Caki2 (cell line): ENCODE measurements at places on chromosomes 16 and 17. TPM values are rescaled to one million over a fixed set of nuclear protein-coding genes. Genes with fewer than 3 reads are reported as not detected.

The C1QL1 gene
- 10.9 and 12.5 TPM in 2 replicates for total RNA-seq

The GSG1L gene
- 0.67 and 2.3 TPM in 2 replicates for total RNA-seq

The SECTM1 gene
- total RNA-seq = 0.24 TPM in 1 of 2 replicates, not detected in the other

The CES5A gene
- total RNA-seq = not detected in 2 replicates

The IL4R gene
- 14.9 and 26.0 TPM in 2 replicates for total RNA-seq

The ZG16 gene
- not detected in 2 replicates for total RNA-seq

The CRHR1 gene
- total RNA-seq = 5.1 and 10.9 TPM in 2 replicates

The NTN3 gene
- not detected in 2 replicates for total RNA-seq

The PYDC1 gene
- total RNA-seq = not detected in 2 replicates

The NFAT5 gene
- 6.1 and 19.9 TPM in 2 replicates for total RNA-seq

The CBLN1 gene
- total RNA-seq = not detected in 2 replicates

The KRTAP4-1 gene
- total RNA-seq = not detected in 2 replicates

The CD300E gene
- not detected in 2 replicates for total RNA-seq

The KRT27 gene
- not detected in 2 replicates for total RNA-seq

The C16orf46 gene
- total RNA-seq = 11.3 TPM in 1 of 2 replicates, not detected in the other

The MTSS2 gene
- total RNA-seq = 5.3 and 6.8 TPM in 2 replicates

The KRTAP3-1 gene
- total RNA-seq = not detected in 2 replicates

The PSMB3 gene
- 364 and 410 TPM in 2 replicates for total RNA-seq

The TBC1D3 gene
- not detected in 2 replicates for total RNA-seq

The MEFV gene
- total RNA-seq = not detected in 2 replicates

The SLC52A1 gene
- total RNA-seq = not detected in 2 replicates

The LDHD gene
- total RNA-seq = 0.95 and 1.8 TPM in 2 replicates

The NPEPPS gene
- total RNA-seq = 59.0 and 119 TPM in 2 replicates

The CACNA1G gene
- total RNA-seq = 0.35 and 3.3 TPM in 2 replicates

The LITAFD gene
- not detected in 2 replicates for total RNA-seq

The TTYH2 gene
- total RNA-seq = 1.2 and 13.3 TPM in 2 replicates

The DBNDD1 gene
- 0.49 and 2.7 TPM in 2 replicates for total RNA-seq

The RHBDL3 gene
- total RNA-seq = 4.5 and 7.2 TPM in 2 replicates

The MT3 gene
- not detected in 2 replicates for total RNA-seq

The ATAD5 gene
- total RNA-seq = 4.1 and 7.7 TPM in 2 replicates

The WSCD1 gene
- 38.6 and 45.7 TPM in 2 replicates for total RNA-seq

The MYL4 gene
- total RNA-seq = not detected in 2 replicates

The HP gene
- not detected in 2 replicates for total RNA-seq

The ABCA10 gene
- total RNA-seq = 0.07 TPM in 1 of 2 replicates, not detected in the other

The CYTH1 gene
- 52.6 and 58.0 TPM in 2 replicates for total RNA-seq

The KRT39 gene
- total RNA-seq = not detected in 2 replicates

The SAMD14 gene
- 0.07 and 0.26 TPM in 2 replicates for total RNA-seq

The SYCE1L gene
- 2.0 and 18.5 TPM in 2 replicates for total RNA-seq

The EMP2 gene
- total RNA-seq = 4.2 and 8.9 TPM in 2 replicates

The ENPP7 gene
- total RNA-seq = not detected in 2 replicates

The CDRT15 gene
- not detected in 2 replicates for total RNA-seq
